ENCODE measurements at places on chromosomes 1 and 21. TPM values are rescaled to one million over a fixed set of nuclear protein-coding genes. Genes with fewer than 3 reads are reported as not detected.

- DNase-seq, result no peak
Observed at GRCh38 chr1:231896806-231897205, 270.2 kb downstream of the DISC1 start.

GRCh38 chr1:12617511-12617900, 504 bp downstream of the DHRS3 start:
- no peak for DNase-seq

The OXCT2 gene
- 0.95 TPM for total RNA-seq

The SLC44A5 gene
- total RNA-seq, result 0.43 TPM

The CRP gene
- 46.3 TPM for total RNA-seq

Data from mucosa of gallbladder (tissue), 1 donor.